ENCODE measurements at places on chromosomes 5 and 9. TPM values are rescaled to one million over a fixed set of nuclear protein-coding genes. Genes with fewer than 3 reads are reported as not detected.

DNA sequence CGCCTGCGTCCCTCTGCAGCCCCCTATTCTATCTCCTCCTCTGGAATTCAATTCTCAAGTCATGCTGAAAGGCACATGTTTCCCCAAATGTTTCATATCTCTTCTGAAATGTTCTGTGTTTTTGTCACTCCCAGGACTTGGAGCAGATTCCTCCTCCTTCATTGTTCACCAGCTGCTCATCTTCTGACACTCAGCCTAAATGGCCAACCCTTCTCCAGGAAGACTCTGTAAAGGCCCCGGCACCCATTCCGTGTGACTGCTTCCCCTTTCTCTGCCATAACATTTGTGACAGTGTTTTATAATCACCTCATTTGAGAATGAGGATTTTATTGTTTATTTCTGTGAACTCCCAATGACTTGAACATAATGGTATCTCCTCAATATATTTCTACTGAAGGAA, 170.8 kb upstream of the ADAMTS16 start:
- DNase-seq, result no peak

GRCh38 chr9:128335161-128335560, 5.2 kb upstream of the SLC27A4 start:
- no peak for DNase-seq

- DNase-seq, result no peak
Measured at GRCh38 chr5:149200355-149200754, 59.1 kb downstream of the ABLIM3 start.

DNA sequence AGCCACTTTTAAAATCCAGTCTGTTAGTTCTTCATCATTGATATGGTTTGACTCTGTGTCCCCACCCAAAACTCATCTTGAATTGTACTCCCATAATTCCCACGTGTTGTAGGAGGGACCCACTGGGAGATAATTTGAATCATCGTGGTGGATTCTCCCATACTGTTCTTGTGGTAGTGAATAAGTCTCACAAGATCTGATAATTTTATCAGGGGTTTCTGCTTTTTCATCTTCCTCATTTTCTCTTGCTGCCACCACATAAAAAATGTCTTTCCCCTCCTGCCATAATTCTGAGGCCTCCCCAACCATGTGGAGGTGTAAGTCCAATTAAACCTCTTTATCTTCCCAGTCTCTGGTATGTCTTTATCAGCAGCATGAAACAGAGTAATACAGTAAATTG, 26.9 kb upstream of the SH3TC2 start:
- no peak for DNase-seq

GRCh38 chr5:2094616-2094995, 211.9 kb upstream of the IRX4 start:
- no peak for DNase-seq

DNA sequence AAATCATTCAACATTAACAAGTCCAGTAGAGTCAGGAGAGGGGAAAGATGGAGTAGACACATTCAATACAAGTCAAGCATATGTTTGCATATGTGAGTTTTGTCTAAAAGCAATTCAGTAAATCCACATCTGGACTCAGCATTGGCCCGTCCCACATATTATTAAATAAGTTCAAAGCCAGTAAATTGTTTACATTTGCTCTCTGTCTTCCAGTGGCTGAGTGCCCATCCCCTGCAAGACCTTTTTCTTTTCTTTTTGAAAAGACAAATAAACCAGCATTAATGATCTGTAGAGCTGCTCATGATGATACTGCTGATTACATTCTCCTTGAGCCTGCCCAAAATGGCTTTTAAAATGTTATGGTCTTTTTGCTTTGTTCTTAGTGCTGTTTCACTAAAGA, 71.1 kb downstream of the TNC start:
- DNase-seq, result no peak

GRCh38 chr5:24353611-24354010, 291.2 kb downstream of the CDH10 start:
- no peak for DNase-seq

DNA sequence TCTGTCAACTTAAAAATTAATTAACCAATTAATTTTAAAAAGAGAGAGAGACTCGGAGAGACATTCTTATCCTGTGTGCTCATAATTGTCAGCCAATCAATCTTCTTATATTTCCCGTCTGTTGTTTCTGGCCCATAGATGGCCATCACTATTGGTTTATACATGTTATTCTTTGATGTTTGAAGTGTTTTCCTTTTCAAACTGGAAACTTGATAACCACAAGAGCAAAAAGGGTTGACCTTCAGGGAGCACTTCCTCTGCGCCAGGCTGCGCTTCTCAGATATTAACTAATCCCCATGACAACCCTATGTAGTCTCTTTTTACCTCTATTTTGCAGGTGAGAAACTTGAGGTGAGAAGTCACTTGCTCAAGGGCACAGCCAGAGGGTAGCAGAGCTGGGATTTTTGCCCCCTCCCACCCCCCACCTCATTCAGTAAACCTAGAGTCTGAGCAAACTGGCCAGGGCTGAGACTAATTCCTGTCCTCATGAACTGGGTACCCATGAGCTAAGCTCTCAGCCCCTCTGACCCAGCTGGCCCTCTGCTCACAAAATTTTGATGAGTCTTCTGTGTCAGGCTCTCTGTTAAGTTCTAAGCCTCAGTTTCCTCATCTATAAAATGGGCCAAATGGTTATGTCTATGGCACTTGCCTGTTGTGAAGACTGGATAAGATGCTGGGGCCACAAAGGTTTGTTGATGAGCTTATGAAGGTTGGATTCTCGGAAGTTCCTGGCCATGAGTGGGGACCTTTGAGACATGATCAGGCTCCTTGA, 86.0 kb upstream of the SH3PXD2B start:
- no peak for DNase-seq

Gene GPR107
- 38.9 TPM for total RNA-seq

- no peak for DNase-seq
Measured at GRCh38 chr9:109264877-109265587, 55.8 kb downstream of the EPB41L4B start.

Gene WNT8A
- total RNA-seq, result not detected

GRCh38 chr5:69083412-69083811, 10.4 kb upstream of the SLC30A5 start:
- DNase-seq, result no peak

DNA sequence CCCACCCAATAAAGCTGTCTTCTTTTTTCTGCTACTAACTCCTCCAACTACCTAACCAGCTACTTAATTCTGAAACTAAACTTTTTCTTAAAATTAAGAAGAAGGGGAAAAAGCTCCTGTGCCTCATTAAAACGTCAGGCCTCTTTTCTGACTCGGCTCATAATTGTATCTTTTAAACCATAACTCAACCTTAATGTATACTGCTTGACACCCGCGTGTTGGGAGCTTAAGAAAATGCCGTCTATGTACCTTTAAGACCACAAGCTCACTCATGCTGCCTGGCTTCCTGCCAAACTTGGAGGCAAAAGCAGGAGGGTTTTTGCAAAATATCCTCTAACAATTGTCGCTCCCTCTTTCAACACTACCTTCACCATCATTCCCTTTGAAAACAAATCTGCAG, 5.0 kb downstream of the EBF1 start:
- DNase-seq, result peak; percentile 94

Gene WHRN
- total RNA-seq, result 2.6 TPM

DNA sequence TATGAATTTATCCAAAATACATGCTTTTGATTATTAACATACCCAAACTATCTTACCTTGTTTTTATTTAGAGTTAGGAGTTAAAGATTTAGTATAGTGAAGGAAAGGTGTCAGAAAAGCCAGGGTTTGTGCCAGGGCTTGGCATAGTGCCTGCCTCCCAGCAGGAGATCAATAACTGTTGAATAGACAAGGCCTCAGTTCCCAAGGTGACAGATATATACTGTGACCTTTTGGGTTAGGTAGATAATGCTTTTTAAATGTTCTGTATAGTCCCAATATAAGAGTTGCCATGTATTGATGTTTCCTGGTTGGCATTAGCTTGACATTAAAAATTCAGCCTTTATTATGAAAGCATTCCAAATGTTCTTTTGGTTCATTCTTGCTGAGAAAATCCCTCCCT, 121.8 kb downstream of the MCTP1 start:
- no peak for DNase-seq

GRCh38 chr5:1343931-1344901, 683 bp downstream of the CLPTM1L start:
- no peak for DNase-seq

- DNase-seq, result peak; percentile 77
Measured at GRCh38 chr5:139388198-139388821, 1.4 kb downstream of the MZB1 start.

DNA sequence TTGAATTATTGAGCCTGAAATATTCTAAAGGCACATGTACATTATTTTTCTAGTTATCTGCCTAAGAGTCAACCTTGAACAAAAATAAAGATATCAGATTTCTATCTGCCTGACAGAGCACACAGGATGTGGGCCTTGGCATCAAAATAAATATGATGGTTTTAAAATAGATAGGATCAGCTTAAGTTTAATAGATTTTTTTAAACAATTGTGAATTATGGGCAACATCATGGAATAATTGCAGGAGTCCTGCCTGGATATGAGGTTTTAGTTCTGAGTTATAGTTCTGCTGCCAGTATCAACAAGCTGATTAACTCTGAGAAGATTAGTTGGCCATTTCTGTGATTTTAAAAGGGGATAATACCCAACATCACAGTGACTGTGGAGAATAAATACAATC, 107.0 kb upstream of the PCA3 start:
- DNase-seq, result no peak

DNA sequence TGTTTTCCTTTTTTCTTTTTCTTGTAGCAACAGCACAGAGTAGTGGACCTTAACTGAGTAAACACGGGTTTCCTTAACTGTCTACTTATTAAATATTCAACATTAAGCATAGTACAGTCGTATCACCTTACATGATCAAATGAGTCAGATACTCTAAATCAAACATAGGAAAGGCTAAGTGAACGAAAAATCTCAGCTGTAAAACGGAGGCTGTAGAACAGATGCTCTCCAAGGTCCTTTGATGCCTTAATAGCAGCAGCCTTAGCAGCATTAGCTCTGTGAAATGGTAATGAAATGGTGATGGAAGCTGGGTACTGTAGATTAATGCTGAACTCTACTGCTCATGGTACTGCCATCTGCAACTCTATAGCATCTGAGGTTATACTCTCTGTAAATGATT, 1433.3 kb upstream of the C9orf72 start:
- no peak for DNase-seq

Gene FST
- total RNA-seq, result 19.2 TPM

DNA sequence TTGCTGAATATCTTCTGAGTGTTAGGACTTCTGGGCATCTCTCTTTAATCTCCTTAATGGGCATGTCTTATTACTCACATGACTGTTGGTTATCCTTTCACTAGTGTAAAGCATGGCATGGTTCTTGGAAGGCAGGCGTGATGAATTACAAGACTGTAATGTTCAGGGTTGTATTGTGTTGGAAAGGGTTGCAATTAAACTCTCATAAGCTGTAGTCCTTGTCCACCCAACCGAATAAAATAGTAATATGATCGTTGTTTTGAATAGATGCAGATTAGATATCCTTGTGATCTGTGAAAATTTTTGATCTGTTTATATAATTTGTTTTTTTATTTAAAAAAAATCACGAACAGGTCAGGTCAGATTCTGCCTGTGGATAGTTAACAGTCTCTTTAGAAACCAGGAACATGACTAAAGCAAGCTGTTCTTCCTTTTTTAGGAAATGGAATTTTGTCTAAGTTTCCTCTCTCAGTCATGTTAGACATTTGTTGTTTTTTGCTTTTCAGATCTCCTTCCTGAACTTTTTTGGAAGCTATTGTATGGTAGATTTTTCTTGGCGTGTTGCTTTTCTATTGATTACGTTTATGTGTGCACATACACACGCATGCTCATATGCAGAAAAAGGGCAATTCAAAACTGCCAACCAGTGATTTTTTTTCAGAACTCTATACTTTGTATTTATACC, 121.8 kb downstream of the ARHGEF28 start:
- no peak for DNase-seq

DNA sequence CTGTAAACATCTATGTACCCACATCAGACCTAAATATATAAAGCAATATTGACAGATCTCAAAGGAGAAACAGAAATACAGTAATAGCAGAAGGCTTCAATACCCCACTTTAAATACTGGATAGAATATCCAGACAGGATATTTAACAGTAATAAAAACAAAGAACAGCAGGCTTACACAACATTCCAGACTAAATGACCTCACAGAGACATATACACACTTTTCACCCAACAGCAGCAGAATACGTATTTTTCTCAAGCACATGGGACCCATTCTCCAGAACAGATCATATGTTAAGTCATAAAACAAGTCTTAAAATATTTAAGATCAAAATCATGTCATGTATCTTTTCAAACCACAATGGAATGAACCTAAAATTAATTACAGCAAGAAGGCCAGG, 76.8 kb downstream of the CAMSAP1 start:
- no peak for DNase-seq

Gene RNF183
- total RNA-seq, result not detected

- no peak for DNase-seq
Measured at GRCh38 chr5:77892061-77893010, 116.2 kb upstream of the TBCA start.

- no peak for DNase-seq
Measured at GRCh38 chr9:116937361-116937760, 250.3 kb downstream of the TRIM32 start.

DNA sequence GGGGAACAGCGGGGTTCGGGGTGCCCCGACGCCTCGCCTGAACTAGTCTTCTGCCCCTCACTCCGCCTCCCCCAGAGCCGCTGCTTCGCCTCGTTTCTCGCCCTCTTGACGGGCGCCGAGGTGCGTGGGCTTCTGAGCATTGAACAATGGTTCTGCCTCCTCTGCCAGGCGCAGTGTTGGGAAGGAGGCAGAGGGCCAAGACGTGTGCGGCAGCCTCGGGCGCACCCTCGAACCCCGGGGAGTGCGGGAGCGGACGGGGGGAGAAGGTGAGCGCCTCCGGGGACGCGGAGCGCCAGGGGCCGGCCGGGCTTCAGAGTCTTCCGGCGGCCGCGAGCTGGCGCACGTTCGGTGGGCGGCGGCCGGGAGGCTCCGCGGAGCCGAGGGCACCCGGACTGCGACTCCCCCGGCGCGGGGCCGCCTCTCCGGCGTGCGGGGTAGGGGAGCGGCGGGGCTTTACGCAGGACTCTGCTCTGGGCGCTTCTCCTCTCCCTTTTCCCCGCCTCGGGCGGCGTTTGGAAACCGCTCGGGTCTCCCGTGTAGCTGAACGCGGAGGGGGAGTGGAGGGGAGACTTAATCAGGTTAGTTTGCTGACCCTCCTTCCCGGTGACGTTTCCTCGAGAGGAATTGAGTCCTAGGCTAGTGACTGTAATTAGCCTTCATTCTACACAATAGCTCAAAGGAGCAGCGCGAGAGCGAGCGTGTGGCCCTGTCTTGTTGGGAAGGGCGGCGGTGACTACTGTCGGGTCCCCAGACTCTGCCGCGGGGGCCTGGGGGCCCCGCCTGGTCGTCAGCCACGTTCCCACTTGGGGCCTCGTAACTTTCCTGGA, 1.1 kb downstream of the VLDLR start:
- DNase-seq, result peak; percentile 80
